ENCODE measurements at places on chromosomes 1 and 21.
A peak's percentile ranks its signal among the peaks of the same experiment; 100 is the strongest.

DNA sequence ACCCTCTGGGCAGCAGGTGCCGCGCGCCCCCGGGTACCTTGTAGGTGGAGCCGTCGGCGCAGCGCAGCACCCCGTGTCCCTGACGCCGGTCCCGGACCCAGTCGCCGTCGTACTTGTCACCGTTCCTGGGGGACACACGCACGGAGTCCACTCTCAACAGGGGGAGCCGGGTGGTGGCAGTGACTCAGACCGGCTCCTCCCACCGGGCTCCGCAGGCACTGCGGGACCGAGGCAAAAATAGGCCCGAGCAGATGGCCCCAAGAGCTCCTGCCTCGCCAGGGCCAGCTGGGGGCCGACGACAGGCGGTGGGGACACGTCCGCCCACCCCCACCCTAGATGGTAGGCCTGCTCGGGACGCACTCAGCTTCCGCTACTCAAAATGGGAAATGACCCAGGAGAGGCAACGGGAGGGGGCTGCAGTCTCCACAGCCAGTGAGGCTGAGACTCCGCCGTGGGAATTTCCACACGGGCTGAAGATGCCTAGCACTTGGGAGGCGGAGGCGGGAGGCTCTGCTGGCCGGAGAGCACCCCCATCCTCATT, 6.3 kb downstream of the MORN1 start:
- no peak for DNase-seq

DNA sequence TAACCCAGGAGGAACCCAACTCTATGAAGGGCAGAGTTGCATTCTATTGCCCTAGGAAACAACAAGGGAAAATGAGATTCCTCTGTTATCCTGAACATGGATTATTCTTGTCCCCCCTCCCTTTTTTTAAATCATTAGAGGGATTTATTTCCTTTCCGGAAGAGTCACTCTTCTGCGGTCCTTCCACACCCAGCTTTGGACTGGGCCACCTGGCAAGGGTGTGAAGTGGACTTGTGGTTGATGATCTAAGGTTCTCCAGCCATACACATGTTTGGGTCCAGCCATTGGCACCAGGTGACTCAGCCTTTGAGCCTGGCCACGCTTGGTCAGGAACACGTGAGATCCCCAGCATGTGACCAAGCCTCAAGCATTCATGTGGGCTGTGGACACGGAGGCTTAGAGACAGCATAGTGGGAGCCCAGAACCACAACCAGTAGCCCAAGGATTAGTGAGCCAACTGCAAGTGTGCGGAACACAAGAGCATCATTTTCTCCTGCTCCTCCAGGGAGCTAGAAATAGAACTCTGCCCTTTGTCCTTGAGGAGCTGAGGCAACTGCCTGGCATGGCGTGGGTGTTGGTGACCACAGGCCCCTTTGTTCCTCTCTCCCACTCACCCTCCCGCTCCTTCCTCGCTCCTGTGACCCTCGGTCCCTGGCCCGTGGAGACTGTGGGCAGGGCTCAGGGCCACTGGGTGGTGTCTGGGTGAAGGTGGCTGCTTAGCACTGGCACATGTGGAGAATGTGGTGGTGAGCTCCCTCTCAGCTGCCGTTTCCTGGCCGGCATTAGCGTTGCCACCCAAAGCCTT, 50.1 kb downstream of the NENF start:
- no peak for DNase-seq

- DNase-seq, result no peak
Observed at GRCh38 chr21:42154237-42155044, 64.5 kb upstream of the ABCG1 start.

DNA sequence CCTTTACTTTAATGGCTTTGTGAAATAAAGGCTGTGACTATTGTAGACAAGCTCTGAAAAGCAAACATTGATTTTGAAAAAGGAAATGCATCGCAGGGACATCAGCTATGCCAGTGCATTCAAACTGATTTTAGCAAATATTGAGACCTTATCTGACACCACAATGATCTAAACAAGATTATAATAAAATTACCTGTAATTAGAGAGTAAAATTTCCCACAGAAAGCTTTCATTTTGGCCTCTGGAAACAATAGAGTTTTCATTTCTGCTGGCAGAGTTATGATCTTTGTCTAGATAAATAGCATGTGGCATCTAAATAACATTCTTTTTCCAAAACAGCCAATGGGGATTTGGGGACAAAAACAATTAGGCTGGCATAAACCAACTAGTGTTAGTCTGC, 650.4 kb upstream of the PRMT6 start:
- DNase-seq, result no peak

GRCh38 chr1:39954870-39955546, at the start of gene MFSD2A:
MFSD2A (plus strand) TSS chr1:39955145; CDS start chr1:39955293, 148 bp downstream.
- DNase-seq, result peak; percentile 89

All from NCI-H226 (cell line).